ENCODE measurements at places on chromosomes 1 and 21.

DNA sequence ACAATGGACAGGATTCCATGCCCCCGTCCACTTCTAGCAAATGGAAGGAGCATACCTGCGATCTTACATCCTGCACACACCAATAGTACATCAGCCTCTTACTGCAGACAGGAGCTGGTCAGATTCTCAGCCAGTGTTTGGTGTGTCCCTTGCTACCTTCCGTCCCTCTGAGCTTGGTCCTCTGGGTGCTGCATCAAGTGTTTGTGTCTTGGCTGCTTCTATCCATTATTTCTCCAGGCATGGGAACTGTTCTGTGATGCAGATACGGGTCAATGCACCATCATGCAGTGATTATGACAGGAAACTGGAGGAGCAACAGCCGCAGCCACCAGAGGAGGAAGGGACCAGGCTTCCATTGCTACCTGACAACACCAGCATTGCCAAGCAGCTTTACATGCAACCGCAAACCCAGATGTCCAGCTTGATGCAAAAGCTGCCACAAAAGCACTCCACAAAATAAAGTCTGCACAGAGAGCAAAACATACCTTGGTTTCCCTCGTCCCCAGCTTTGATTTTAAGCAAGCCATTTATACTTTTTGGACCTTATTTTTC lies 21.9 kb upstream of the OVAAL start:
- no peak for DNase-seq

- no peak for DNase-seq
Measured at GRCh38 chr1:175369696-175370095, 177.1 kb upstream of the KIAA0040 start.

- no peak for DNase-seq
Measured at GRCh38 chr1:61447968-61448430, 276.9 kb downstream of the TM2D1 start.

GRCh38 chr21:34722684-34723300 lies 54.0 kb downstream of the CLIC6 start:
- DNase-seq: peak; percentile 16

DNA sequence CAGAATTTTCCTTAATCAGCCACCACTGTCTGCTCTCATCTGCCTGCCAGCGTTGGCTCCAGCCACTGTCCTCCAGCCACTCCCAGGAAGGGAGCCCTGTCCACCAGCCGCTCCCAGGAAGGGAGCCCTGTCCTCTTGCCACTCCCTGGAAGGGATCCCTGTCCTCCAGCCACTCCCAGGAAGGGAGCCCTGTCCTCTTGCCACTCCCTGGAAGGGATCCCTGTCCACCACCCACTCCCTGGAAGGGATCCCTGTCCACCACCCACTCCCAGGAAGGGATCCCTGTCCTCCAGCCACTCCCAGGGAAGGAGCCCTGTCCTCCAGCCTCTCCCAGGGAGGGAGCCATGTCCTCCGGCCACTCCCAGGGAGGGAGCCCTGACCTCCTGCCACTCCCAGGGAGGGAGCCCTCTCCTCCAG lies 726.5 kb downstream of the PTPRU start:
- DNase-seq: no peak

GRCh38 chr1:186535388-186536133 lies 74.6 kb upstream of the PDC start:
- DNase-seq: no peak

DNA sequence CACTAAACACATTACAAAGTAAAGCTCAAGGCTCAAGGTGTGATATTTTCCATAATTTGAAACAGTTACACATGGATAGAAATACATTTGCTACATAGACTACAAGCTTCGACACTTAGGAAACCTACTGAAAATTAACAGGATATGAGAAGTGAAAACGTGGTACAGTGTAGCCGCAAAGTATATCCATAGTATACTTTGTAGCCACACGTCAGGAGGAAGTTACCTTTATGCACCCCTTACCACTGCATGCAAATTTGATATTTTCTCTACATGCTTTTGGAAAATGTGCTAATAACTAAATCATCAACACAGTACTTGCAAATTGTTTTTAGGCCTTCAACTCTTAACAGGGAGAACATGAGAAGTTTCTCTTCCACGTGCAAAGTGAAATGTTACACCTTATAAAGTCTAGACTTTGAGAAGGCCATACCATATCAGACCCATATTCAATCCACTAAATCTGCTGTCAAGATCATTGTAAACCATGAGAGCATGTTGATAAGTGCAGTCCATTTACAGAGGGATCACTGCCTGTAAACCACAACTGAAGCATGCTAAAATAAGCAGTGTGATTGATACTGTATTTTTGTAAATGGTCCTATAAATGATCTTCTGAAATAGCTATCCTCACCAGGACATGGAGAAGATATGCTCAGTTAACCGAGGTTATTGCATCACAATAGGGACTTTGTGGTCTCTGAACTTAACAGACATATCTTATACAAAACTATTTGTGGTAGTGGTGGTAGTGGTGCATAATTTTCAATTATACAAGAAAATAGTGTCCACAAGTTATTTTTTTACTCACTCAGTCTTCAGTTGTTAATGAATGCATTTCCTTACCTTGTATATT lies 64.7 kb downstream of the VAV3 start:
- DNase-seq: no peak

DNA sequence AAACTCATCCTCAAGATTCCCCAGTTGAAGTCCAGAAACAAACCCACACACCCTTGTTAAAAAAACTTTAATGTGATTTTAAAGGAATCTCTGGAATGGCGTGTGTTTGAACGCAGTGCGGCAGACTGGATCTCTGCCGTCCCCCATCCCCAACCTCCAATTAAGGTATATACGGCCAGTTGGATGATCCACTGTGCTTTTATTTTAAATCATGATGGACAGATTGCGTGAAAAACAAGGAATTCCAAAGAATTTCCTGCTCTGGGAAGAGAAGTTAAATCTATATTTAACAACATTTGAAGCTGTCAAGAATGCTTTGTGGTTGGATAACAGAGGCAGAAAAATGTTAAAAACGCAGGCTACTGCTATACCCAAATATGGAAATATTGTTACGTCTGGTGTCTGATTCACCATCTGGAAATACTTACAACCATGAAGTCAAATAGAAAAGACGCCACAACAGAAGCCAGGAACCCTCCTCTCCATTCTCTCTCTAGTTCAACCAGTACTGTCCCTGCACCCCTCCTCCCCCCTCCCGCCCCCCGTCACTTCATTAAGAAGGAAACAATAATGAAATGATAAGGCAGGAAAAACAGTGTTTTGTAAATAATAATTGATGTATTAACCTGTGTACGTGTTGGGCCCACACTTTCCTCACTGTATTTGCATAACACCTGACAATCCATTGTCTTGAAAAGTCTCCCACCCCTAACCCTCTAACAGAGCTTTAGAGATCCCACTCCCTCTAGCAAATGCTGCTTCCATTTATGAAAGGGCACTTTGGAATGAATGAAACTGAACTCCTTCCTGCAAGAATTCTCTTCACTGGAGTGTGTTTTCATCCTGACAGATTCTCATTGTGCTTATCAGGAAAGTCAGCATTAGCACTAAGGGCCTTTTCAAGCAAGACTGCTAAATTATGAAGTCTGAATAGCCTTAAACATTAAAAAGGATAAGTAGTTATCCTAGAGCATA lies 2.0 kb upstream of the CCN1 start:
- DNase-seq: no peak

DNA sequence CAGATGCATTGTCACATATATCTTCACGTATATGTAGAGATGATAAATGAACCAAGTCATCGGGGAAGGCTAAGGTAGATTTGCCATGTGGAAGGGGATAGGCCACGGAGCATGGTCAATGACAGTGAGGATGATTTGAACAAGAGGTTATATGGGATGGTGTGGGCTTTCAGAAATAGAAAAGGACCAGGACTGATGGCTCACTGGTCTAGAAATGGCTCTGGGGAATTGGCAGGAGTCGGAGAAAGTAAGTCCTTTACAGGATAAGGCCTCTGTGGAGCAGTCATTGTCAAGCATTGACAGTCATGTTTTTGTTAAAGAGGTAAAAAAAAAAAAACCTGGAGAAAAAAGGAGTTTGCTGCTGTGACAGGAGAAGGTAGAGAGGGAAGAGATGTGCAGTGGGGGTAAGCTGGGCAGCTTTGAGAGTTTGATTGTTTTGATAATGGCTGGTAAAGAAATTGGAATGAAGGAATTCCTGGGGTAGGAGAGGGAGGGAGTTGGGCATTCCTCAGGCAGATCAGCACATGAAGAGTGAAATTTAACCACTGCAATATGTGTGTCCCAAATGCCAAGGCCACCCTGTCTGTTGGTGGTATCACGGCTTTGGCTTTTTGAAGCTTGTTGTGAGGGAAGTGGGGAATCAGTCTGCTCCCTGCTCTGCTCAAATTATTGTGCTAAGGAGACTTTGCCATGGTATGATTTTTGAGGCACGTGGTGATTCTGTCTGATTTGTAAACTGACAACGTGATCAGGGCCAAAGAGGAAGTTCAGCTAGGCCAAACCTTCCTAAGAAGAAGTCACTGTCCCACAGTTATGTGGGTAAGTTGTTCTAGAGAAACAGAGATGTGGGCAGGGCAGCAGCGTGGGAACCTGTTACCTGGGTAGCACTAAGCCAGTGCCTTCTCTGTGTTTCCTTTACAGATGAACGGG lies 26.0 kb downstream of the MACF1 start:
- no peak for DNase-seq

DNA sequence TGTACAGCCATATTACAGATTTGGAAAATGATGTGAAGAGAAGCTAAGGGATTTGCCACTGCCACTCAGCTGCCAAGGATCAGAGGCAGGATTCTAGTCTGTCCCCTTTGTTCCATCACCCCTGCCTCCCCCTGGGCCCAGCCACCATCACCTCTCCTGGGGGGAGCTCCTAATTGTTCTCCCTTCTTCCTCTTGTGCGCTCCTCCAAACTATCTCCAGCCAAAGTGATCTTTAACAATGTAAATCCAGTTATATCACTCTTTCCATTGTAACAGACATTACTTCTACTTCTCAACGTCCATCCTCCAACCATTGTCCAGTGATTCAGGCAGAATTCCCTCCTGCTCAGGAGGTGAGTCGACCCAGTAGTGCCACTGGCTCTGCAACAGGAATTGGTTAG lies 164.1 kb downstream of the PLPP3 start:
- no peak for DNase-seq

DNA sequence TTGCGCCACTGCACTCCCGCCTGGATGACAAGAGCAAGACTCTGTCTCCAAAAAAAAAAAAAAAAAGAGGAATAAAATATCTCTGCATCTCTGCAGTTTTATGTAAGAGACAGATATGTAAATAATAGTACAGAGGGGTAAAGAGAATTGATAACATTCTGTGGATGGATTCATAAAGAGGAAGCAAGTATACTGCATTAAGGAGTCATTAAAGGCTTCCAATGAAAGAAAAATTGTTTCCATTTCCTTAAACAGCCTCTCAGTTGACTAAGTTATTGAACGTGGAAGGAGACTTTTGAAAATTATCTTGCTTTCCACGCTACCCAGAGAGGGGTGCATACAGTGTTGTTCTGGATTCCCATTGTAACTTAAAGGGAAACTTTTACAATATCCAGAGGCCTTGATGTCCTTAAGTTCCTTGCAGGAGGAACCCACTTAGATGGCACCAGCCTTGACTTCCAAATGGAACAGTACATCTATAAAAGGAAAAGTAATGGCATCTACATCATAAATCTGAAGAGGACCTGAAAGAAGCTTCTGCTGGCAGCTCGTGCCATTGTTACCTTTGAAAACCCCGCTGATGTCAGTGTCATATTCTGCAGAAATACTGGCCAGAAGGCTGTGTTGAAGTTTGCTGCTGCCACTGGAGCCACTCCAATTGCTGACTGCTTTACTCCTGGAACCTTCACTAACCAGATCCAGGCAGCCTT lies 13.8 kb downstream of the CEP350 start:
- no peak for DNase-seq

DNA sequence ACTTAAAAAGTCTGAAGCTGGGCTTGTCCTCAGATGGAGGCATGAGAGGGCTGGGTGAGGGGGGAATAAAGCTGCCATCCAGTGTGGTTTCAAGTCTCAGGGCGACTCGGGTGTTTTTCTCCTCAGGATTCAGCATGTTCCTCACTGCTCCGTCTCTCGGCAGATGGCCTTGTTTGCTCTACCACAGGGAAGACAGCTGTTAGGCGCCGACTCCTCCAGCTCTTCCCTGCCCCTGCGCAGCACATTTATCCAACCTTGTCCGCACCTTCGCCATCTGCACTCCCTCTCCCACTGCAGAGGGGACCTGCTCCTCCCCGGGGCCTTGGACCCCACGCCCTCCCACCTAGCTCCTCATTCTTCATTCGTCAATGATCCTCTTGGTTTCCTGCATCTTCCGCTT lies 16.6 kb upstream of the S100A11 start:
- DNase-seq: no peak

GRCh38 chr1:7777591-7777990 lies 6.5 kb downstream of the VAMP3 start:
- DNase-seq: no peak

DNA sequence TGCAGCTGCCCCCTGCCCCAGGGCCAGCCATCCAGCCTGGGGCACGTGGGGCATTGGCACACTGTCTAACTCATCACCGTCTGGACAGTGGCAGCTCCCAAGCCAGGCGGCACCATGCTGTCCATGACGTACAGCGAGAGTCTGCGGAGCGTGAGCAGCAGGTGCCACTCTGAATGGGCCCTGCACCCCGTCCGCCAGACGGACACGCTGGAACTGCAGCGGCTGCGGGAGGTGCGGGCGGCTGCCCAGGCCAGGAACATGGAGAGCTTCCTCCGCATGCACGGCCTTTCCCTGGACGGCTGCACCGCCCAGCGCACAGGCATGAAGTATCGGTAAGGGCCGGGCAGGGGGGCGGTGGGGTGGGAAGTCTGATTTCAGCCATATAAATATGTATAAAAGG lies 5.7 kb downstream of the KCNAB2 start:
- DNase-seq: no peak

GRCh38 chr1:109822749-109823542 lies 59.2 kb upstream of the EPS8L3 start:
- no peak for DNase-seq

DNA sequence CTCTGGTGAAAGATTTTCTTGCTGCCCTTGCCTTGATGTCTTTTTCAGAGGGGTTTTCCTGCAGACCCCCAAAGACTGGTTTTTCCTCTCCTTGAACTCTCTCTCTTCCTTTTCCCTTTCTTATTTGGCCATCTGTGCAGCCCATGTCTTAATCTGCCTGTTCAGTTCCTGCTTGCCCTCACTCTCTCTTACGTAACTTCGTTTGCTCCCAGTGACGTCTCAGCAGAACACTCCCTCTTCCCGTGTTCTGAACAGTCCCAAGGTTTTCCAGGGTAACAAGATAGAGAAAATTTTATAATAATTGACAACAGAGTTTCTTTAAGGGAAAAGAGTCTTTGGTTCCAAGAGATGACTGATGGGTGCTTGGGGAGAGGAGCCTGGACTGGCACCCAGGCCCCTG lies 109.1 kb upstream of the LMO4 start:
- no peak for DNase-seq

GRCh38 chr1:156711011-156711817 lies 5.8 kb upstream of the CRABP2 start:
- DNase-seq: no peak

All from T-helper 17 cell (primary cell).